ENCODE measurements at places on chromosomes 3 and 15.

GRCh38 chr15:99522288-99522687, 43.5 kb upstream of the MEF2A start:
- no peak for DNase-seq

GRCh38 chr3:70811880-70812279, 499.4 kb upstream of the MDFIC2 start:
- DNase-seq: peak; percentile 5

DNA sequence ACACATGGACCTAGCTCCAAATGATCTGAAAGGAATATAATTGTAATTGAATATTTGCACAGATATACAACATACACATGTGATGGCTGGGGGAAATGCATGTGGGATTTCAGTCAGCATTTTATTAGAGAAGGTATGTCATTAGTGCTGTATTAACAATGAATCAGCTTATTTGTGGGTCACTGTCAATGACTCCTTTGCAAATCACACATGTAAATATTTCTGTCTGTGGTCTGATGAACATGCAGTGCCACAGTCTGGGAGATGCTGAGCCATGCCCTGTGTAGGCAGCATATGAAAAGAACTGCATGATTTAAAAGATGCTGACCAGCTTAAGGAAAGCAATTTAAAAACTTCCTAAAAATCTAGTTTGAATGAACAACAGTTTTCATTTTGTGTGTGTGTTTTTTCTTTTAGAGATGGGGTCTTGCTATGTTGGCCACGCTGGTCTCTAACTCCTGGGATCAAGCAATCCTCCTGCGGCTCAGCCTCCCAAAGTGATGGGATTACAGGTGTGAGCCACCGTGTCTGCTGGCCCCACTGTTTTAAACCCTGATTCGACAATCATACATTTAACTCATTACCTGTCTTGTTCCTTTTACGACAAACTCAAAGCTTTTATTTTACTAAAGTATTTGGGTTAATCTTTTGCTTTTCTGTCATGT, 803 bp upstream of the B3GNT5 start:
- DNase-seq: no peak

DNA sequence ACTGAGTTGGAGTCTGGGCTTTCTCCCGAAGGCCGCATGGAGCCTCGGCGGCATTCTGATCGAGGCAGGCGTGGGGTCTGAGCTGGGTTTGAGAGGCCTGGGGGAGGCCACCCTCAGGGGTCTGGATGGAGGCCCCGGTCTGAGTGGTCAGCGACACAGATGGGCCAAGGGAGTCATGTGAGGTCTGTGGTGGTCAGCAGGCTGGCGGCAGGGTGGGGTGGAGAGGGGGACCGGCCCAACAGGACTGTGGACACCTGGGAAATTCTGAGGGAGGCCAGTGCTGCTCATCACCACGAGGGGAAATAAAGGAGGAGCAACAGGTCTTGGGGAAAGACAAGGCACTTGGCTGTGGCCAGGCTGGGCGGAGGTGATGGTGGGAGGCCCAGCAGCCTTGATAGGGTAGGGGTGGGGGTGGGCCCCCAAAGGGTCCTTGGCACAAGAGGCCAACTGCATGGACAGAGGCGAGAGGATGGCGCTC, 16.2 kb downstream of the CTSH start:
- no peak for DNase-seq

DNA sequence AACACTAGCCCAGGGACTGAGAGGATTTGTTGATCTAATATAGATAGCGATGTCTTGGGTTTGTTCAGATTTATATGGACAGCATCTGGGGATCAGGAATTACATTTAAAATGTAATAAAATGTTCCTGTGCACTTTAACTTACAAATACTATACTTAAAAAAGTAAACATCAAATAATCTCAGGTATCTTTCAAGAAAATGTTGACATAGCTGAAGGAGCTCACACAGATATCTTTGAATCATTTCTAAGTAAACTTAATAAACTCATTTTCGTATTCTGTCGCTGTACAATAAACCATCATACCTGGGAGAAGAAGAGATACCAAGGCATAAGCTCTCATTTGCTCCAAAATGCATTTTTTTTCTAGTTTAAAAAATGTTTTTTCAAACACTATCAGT, 557.5 kb upstream of the NR2F2 start:
- DNase-seq: no peak

DNA sequence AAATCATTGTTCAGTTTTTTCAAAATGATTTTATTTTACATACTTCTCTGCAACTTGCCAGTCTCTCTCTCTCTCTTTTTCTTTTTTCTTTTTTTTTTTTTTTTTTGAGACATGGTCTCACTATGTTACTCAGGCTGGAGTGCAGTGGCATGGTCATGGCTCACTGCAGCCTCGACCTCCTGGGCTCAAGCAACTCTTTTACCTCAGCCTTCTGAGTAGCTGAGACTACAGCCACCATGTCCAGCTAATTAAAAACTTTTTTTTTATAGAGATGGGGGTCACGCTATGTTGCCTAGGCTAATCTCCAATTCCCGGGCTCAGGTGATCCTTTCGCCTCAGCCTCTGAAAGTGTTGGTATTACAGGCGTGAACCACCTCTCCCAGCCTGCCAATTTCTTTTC, 12.1 kb upstream of the ARID3B start:
- peak; percentile 77 for DNase-seq

DNA sequence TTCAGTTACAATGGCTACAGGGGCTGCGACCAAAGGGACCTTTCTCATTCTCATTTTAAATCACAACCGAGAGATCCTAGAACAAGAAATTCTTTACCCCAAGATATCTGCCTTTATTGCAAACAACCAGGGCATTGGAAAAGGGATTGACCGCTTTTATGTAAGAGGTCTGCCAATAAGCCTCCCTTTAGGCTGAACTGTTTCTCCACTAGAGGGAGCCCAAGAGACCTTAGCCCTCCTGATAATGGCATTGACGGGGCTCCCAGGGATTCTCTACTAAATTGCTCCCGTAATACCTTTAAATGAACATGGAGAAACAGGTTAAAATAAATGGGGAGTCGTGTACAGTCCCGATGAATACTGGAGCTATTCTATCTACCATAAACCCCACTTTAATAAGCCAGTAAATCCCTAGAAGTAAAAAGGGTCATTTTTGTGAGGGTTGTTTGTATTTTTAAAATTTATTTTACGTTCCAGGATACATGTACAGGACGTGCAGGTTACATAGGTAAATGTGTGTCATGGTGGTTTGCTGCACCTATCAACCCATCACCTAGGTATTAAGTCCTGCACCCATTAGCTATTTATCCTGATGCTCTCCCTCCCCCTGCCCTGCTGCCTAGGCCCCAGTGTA, 7.5 kb upstream of the IGSF10 start:
- DNase-seq: peak; percentile 45

GRCh38 chr3:53482227-53482626, 12.2 kb upstream of the CACNA1D start:
- no peak for DNase-seq

GRCh38 chr3:155417119-155417517, 123.6 kb upstream of the STRIT1 start:
- no peak for DNase-seq

- DNase-seq: no peak
These were observed 855.9 kb downstream of the MCTP2 start for GRCh38 chr15:95087253-95087609.

GRCh38 chr15:48834756-48835155, 23.9 kb upstream of the CEP152 start:
- no peak for DNase-seq

DNA sequence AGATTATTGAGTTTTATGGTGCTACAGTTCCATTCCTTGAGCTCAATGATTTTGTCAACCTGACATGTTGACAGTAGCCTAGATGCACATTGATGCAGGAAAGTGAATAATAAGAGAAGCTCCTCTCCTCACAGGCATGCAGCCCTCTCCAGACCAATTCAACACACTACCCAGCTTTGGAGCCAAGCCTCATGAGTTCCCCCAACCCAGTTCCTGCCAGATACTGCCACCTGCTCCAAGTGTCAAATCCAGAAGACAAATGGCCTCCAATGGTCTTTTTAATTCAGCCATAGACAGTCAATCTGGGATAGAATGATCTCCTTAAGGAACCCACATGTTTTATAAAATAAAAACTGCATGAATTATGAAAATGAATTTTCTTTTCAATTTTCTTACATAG, 83.7 kb upstream of the ARHGEF3 start:
- DNase-seq: no peak

GRCh38 chr3:65955792-65956477, 82.8 kb downstream of the MAGI1 start:
- DNase-seq: peak; percentile 80

GRCh38 chr3:80688814-80689213, 921.0 kb upstream of the ROBO1 start:
- no peak for DNase-seq

GRCh38 chr3:149969110-149969939, 1.4 kb downstream of the PFN2 start:
- peak; percentile 88 for DNase-seq

- no peak for DNase-seq
These were observed 10.0 kb upstream of the ATP2B2 start for GRCh38 chr3:10515396-10515795.

DNA sequence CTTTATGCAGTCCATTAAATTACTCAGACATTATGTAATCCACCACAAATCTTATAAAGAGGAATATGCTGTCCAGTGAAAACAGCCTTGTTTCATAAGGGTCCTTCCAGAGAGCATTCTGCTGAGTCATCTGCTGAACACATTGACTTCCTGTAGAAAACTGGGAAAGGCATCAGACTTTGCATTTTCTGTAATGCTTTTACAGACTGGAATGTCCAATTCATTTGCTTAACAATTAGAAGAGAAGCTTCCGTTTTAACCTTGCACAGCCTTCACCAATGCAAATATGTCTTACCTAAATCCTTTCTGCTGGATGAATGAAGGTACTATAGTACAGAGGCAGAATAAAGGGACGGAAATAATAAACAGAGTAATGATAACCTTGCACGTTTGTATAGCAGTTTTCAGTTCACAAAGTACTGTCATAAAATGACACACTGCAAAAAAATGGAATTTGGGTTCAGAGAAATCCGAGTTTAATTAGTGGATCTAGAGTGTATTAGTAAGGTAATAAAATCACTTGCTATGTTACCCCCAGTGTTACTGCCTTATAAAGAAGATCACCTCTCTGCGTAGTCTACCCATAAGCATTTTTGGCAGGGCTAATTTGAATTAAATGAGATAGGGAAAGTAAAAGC, 301.5 kb downstream of the PYDC2 start:
- peak; percentile 66 for DNase-seq

DNA sequence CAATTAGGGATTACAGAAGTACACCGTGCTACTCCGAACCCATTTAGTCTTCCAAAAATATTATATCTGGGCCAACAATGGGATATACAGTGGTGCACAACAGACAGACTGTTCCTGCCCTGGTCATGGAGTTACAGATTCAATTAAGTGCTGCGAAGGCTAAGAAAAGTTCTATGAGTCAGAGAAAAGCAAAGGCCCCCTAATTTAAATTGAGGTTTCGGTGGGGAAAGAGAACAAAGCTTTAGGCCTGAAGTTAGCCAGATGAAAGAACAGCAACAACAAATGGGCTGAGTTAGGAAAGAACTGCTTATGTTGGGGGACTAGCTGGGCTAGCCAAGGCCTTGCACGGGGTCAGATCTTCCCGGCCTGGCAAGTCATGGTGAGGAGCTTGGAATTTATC, 131.8 kb downstream of the MDFIC2 start:
- DNase-seq: no peak

GRCh38 chr3:113590983-113591382, 58.6 kb downstream of the SIDT1 start:
- DNase-seq: no peak

- DNase-seq: no peak
These were observed 2.3 kb downstream of the B4GALT4 start for GRCh38 chr3:119238363-119238762.

- peak; percentile 49 for DNase-seq
These were observed 517.3 kb downstream of the MECOM start for GRCh38 chr3:169146179-169146665.

DNA sequence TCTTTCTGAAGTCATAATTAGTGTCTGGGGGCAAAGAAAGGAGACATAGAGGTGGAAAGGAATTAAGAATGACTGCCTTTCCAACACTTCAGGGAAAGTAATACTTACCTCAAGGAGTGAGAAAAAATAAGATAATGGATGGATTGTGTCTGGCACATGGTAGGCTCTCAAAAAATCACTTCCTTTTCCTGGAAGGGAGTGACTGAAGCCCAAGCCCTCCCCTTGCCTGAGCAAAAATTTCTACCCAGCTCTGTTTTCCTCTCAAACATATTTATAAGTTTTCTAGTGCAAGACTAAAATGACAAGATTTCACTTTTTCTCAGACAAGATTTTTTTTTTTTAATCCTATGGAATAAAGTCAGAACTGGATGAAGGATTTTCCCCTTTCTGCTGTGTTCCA, 145.0 kb downstream of the IGSF11 start:
- no peak for DNase-seq

GRCh38 chr3:126526668-126527005, 2.7 kb downstream of the CHST13 start:
- no peak for DNase-seq

DNA sequence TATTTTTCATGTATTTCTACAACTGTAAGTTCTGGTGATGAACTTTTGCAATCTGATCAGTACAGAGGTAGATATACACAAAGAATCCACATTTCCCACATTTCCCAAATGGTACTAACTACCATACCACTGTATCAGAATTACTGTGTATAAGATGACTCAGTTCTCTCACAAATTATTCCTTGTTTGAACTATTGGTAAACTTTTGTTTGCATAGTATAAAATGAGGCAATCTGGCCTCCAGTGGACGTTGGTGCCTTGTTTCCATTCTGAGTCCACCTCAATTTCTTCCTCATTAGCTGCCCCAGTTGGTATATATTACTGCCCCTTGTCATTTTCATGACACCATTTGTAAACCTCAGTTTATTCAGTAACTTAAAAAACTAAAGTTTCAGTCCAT, 38.5 kb downstream of the SPTSSB start:
- DNase-seq: no peak

- DNase-seq: no peak
These were observed 38.8 kb downstream of the ETV5 start for GRCh38 chr3:186070133-186070532.

DNA sequence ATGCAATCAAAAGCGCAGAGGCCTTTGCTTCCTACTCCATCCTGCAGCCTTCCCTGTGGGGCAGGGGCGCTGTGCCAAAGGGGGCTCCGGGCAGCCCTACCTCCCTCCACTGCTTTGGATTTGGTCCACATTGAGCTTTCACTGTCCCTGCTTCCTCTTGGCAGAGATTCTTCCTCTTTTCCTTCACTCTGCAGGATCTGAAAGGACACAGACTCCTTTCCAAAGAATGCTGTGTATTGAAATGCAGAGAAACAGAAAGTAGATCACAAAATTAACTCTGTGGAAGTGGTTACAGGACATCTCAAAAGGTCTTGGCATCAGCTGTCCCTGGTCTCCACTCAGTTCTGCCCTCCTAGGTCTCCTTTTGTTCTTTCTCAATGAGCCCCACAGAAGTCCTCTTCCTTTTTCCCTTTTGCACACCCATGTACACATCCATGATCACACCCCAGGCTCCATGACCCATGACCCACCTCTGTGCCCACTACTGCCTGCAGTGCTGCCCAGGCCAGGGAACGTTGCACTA, 64.1 kb downstream of the CCR1 start:
- DNase-seq: no peak

DNA sequence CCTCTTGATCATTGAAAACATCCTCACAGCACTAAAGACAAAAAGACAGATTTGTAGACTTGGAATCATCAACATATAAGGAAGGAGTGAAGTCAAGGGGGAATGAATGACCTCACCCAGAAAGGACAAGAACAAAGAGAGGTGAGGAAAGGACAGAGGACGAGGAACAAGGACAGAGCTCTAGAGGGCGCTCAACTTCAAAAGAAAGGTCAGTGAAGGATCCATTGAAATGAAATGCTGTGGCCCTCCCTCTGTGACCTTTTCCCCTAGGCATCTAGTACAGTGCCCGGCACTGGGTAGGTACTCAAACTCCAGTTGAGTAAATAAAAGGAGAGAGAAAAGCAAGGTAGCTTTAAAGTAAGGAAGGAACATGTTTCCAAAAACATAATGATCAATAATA, 2.6 kb downstream of the ATP8B4 start:
- DNase-seq: peak; percentile 34
